Glutamatergic neuron (in vitro differentiated cells): ENCODE measurements at places on chromosomes 5 and 9. TPM values are rescaled to one million over a fixed set of nuclear protein-coding genes. Genes with fewer than 3 reads are reported as not detected.

The CDC25C gene
- total RNA-seq = 3.2 TPM

The SPATA9 gene
- total RNA-seq = not detected

The CDH12 gene
- total RNA-seq = 23.5 TPM

The GARIN3 gene
- not detected for total RNA-seq

The TAF11L5 gene
- 0.83 TPM for total RNA-seq

The CDH9 gene
- 3.6 TPM for total RNA-seq

The IL7R gene
- total RNA-seq = not detected

The SLC46A2 gene
- total RNA-seq = not detected

The GADD45G gene
- total RNA-seq = 124 TPM

The MARCOL gene
- not detected for total RNA-seq

The NMUR2 gene
- not detected for total RNA-seq

The HBEGF gene
- total RNA-seq = 2.5 TPM

The OR1Q1 gene
- not detected for total RNA-seq

The CMYA5 gene
- 0.74 TPM for total RNA-seq

The HACD4 gene
- total RNA-seq = 0.10 TPM

The OBP2B gene
- not detected for total RNA-seq

The YTHDC2 gene
- 39.9 TPM for total RNA-seq

The SPINK1 gene
- total RNA-seq = not detected

The TEK gene
- 1.0 TPM for total RNA-seq

The CD274 gene
- not detected for total RNA-seq

The PRRX2 gene
- total RNA-seq = 2.3 TPM

The GRM6 gene
- not detected for total RNA-seq

The SLC2A6 gene
- 104 TPM for total RNA-seq

The LEAP2 gene
- total RNA-seq = 2.5 TPM

The UBAC1 gene
- 48.4 TPM for total RNA-seq

The C9orf50 gene
- 0.56 TPM for total RNA-seq

The INSL6 gene
- total RNA-seq = not detected

The PCDHB5 gene
- total RNA-seq = 72.2 TPM

The DBH gene
- total RNA-seq = 1.8 TPM

The C9orf153 gene
- 0.27 TPM for total RNA-seq

The ARHGEF28 gene
- total RNA-seq = 0.47 TPM

The HNRNPA0 gene
- 65.2 TPM for total RNA-seq

The PDE8B gene
- total RNA-seq = 1.1 TPM

The TTC16 gene
- total RNA-seq = not detected

The PCDHA3 gene
- total RNA-seq = 17.9 TPM

The FOXD1 gene
- total RNA-seq = 2.8 TPM

The EDIL3 gene
- 220 TPM for total RNA-seq

The SLC45A2 gene
- total RNA-seq = 0.76 TPM

The PCDHGB2 gene
- total RNA-seq = 8.9 TPM
